Stimulated activated CD4-positive, alpha-beta T cell treated with anti-CD3 and anti-CD28 coated beads, Interleukin-4, amount 100 ng/mL, for 4 hours (primary cell): ENCODE measurements at places on chromosomes 1 and 21.

GRCh38 chr1:40218333-40218732, 29.4 kb upstream of the TMCO2 start:
- no peak for DNase-seq

DNA sequence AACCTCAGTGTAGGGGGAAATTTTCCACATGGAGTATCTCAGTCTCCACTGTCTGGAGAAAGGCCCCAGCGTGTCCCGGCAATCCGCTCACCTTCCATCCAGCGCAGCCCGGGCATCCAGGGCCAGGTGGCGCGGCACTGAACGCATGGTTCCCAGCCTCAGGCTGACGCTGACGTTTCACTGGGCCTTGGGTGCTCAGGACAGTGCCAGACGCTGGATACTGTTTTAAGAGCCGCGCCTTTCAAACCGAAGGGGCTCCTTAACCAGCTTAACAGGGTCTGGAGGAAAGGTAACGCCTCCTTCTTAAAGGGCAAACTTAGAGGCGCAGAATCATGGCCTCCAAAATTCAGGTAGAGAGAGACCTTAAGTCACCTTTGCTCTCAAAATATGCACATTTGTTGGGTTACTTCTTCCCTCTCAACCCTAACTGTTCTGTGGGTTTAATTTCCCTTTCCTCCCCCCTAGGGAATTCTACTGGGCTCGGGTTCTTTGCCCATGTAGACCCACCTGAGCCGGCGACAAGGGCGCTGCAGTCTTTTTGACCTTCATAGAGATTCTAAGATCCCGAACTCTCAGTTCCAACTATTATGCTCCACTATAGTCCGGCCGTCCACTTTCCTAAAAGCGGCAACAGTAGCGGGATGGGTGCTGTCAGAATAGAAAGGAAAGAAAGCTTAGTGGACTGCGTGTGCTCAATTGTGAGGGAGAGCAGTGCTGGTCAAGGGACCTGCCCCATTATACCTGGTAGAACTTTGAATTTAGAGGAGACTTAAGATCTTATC, 3.5 kb upstream of the LHX9 start:
- DNase-seq = no peak

DNA sequence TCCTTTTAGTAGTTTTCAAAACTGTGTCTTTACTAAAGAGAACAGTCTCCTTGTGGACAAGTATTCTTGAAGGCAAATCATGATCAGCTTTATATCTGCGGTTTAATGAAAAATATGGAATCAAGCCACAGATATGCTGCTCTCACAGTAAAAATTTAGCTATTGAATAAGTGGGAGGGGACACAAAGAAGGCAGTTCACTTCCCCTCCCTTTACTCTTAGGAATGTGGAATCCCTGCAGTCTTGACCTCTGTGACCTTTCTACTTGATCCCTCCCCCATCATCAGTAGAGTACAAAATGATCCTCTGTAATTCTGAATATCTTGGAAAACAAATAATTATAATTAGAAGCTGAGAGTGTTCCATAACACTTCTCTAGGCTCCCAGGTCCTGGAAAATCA, 136.7 kb upstream of the HOOK1 start:
- DNase-seq = no peak

DNA sequence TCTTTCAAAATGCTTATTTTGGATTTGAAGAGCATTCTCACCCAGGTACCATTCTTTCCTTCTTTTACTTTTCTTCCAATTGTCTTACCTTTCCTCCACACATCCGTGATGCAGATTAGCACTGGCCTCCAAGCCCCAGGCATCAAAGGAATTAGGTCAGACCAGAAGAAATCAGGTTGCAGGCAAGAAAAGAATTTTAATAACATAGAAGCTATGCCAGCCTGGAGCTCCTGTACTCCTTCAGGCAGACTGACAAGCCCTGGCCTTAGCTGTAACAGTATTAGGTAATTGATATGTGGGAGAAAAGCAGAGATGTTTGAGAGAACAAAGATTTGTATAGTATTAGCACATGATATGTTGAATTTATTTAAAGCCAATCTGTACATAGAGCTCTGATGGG, 390.4 kb upstream of the ADGRL2 start:
- no peak for DNase-seq

GRCh38 chr1:58611861-58612385, 34.9 kb upstream of the TACSTD2 start:
- DNase-seq = no peak

GRCh38 chr1:246951413-246951812, 19.7 kb upstream of the AHCTF1 start:
- no peak for DNase-seq

- DNase-seq = no peak
Measured at GRCh38 chr1:78894811-78895210, 111.7 kb downstream of the ADGRL4 start.

DNA sequence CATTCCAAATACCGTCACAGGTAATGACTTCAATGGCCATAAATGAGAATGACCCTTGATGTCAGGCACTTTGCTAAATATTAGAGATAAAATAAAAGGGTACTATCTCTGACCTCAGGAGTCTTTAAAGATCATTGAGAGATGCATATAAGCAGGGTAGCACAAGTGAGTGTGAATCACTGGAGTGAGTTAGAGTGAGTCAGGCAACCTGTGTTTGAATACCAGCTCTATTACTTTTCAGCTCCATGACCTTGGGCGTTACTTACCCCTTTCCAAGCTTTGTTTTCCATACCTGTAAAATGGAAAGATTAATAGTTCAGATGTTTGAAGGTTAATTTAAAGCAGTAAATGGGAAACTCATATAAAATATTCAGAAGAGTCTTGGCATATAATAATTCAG, 1058.0 kb upstream of the ADGRL4 start:
- DNase-seq = no peak

- no peak for DNase-seq
Measured at GRCh38 chr1:158942490-158942889, 11.1 kb downstream of the PYHIN1 start.

GRCh38 chr1:5875345-5875910, 116.8 kb downstream of the NPHP4 start:
- no peak for DNase-seq

GRCh38 chr1:100354971-100355394, 2.7 kb downstream of the CDC14A start:
- no peak for DNase-seq

DNA sequence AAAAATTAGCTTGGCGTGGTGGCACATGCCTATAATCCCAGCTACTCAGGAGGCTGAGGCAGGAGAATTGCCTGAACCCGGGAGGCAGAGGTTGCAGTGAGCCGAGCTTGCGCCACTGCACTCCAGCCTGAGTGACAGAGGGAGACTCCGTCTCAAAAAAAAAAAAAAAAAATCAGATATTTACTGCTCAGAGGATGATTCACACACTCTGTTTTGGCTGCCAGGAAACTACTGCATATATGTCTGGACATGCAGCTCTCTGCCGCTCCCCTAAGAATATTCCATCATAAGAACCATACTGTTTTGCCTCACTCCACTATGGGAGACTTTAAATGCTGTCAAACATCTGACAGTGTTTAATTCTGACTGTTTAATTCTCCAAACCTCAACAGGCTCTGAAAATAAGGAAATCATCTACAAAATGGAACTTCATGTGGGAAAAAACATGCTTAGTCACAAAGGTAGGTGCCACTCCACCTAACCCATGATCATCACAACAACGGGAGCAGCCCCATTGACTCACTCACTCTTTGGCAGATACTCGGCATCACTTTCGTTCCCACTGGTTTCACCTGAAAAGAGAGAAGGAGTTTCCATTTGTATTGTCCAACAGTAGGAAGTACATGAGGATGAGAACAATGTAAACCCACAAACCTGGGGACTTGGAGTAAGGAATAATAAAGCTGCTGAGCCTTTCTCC, 29.3 kb upstream of the BCAS2 start:
- DNase-seq = no peak

GRCh38 chr1:43449708-43450069, 4.0 kb downstream of the HYI start:
- DNase-seq = no peak

GRCh38 chr1:85473390-85473789, 8.4 kb upstream of the DDAH1 start:
- no peak for DNase-seq

DNA sequence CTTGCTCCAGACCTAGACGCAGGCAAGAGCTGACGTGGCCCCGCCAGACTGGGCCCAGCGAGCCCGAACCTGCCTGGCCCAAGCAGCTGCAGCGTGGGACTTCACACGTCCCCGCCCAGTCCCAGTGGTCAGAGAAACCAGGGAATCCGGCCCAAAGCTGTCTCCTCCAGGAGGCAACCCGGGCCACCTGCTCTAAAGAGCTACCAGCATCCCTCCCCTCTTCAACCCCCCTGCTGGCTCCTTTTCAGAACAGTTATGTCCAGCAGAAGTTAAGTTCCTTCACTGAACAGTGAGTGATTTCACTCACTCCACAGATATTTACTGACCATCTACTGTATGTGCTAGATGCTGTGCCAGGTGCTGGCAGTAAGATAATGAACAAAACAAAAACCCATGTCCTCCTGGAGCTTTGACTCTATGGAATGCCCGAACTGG, 2.1 kb upstream of the EFNA1 start:
- DNase-seq = no peak

DNA sequence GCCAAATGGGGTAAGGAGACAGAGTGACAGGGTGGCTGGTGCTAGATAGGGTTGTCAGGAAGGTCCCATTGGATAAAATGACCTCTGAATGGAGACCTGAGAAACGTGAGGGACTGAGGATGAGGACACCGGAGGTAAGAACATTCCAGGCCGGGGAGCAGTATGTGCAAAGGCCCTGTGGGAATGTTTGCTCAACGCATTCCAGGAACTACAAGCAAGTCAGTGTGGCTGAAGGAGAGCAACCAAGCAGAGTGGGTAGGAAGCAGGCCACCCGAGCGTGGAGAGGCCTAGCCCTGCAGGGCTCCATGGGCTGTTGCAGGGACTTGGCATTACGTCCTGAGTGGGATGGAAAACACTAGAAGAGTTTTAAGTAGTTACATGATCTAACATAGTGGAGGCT, 185.6 kb downstream of the ZBTB18 start:
- DNase-seq = no peak

DNA sequence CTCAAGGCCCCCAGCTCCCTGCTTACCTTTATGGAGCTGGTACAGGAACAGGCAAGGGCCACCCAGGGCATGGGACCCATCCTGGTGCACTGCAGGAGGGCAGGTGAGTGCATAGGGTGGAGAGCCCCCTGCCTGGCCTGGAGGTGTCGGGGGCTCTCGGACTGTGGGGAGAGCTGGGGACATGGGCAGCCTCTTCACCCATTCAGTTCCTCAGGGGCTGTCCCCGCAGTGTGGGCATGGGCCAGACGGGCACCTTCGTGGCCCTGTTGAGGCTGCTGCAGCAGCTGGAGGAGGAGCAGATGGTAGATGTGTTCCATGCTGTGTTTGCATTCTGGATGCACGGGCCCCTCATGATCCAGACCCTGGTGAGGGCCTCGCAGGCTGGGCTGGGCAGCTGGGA, 7.3 kb upstream of the LGR6 start:
- no peak for DNase-seq

- no peak for DNase-seq
Measured at GRCh38 chr1:19165501-19165900, 44.6 kb downstream of the UBR4 start.

GRCh38 chr1:54724771-54725170, 9.1 kb downstream of the TTC4 start:
- DNase-seq = no peak

GRCh38 chr21:46210378-46211136, 18.0 kb downstream of the LSS start:
- no peak for DNase-seq

- DNase-seq = no peak
Measured at GRCh38 chr21:40118527-40118926, 251.3 kb downstream of the PCP4 start.

DNA sequence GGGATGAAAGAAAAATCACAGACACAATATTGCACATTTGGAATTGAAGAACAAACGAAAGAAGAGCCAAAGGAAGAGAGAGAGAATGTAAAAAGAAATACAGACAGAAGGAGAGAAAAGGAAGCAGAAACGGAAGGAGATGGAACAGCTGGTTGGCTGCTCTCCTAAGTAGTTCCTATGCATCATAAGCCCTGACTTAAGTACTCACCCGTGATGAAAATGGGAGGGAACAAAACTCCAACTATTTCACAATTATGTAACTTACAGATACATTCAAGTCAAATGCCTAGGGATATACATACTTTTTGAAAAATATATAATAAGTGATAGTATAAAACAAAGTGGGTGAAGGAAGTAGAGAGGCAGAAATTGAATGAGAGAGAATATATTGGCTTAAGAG, 88.5 kb downstream of the TTLL7 start:
- DNase-seq = no peak

DNA sequence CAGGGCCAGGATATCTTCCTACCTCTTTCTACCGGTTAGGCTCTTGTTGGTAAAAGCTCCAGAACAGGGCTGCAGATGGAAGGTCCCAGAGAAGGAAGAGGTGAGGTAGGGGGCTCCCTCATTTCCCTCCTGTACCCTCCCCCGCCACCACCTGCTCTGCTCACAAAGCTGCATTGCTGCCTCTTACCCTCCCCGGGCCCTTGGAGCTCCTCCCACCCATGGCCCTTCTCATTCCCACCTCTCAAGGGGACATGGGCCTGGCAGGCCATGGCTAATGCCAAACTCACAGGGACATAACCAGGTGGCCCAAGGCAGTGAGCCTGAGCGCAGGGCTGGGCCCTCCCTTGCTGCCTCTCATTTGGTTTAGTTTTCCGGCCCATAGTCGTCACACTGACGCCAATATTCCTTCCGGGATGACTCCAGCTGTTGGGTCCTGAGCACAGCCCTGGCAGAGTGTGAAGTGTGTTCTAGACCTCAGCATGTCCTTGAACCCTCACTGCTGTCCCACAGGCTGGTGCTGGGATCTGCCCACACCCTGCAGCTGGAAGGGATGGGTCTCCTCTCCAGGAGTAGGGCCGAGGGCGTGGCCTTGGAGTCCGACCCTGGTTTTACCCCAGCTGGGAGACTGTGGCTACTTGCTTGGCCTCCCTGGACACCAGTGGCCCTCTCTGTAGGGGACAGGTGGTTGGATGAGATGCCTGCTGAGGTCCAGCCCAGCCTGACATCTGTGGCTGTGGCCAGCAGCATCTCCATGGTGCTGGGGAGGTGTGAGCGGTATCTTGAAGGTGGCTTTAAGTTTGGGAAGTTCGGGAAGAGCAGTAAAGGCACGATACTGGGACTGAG, 104.6 kb downstream of the ARHGEF10L start:
- DNase-seq = no peak

- DNase-seq = no peak
Measured at GRCh38 chr1:177959811-177960515, 9.9 kb downstream of the SEC16B start.

DNA sequence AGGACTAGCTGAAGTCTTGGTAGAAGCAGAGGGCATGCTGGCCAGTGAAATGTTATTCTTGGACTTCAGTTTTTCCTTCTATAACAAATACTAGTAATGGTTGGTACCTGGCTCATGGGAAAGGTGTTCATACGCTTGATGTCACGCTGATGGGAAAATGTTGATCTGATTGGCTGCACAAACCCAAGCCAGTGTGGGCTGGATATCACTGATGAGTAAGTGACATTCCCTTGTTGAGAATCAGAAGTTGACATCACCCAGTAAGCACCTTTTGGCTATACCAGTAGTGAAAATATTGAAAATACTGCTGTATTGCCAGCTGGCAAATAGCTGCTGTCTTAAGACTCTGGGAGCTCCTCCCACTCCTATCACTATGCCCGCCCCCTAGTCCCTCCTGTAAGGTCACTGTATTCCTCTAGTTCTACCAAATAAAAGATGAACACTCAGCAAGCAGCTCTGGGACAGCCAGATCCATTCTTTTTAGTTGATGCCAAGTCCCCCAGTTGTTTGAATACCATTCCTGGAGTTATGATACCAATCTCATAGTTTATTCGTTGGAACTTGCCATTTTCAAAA, 168.2 kb downstream of the GRIK1 start:
- no peak for DNase-seq
